Activated CD8-positive, alpha-beta memory T cell treated with anti-CD3 and anti-CD28 coated beads for 1 hour (primary cell): ENCODE measurements at places on chromosomes 3 and 15.
A peak's percentile ranks its signal among the peaks of the same experiment; 100 is the strongest.

DNA sequence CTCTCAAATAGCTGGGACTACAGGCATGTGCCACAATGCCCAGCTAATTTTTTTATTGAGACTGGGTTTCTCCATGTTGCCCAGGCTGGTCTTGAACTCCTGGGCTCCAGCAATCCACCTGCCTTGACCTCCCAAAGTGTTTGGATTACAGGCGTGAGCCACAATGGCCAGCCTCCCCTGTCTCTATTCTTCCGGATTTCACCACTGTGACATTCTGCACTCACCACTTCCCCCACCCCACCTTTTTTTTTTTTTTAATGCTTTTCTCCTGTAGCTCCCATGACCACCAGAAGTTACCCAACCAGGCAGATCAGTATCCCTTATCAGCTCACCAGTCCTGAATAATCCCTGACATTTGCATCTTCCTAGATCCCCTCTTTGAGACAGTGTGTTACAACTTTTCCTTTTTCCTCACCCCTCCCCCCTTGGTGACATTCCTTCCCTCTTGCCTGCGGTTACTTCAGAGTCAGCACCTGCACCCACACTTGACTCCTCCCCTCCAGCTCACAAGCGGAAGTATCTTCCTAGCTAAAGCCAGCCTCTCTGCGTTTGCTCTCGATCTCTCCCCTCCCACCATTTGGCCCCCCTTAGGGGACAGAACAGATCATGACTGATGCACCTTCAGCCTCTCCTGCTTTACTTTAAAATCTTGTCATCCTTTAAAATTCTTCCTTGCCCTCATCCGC is 13.5 kb upstream of the ZNF592 start:
- DNase-seq: peak; percentile 41

DNA sequence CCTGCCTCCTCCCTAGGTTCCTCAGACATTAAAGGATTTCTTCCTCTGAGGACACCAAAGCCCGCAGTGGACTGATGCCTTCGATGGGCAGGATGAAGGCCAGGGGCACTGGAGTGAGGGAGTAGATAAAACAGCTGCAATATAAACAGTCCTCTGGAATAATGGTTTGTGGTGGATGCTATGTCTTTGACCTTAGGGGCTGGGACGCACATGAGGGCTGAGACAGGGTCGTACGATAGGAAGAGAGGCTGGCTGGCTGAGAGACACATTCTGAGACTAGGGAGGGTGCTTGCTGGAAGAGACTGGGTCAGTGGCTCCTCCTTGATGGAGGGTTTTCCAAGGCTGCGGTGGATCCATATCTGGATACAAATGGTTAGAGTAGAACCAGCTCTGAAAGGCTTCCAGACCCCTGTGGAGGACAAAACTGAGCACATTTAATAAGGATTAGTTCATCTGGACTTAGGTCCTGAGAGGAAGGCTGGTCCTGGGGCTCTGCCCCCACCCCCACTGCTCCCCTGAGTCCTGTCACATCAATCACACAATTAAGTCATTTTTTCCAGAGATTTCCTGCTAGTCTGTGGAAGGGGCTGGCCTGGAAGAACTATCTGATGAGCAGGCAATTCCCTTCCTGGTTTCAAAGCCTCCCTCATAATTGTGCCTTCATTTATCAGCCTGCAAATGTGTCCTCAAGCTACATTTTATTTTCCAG is 15.8 kb downstream of the TBC1D21 start:
- no peak for DNase-seq

GRCh38 chr15:94229591-94230369 is 1.6 kb upstream of the MCTP2 start:
- DNase-seq: no peak

GRCh38 chr15:91196768-91197167 is 96.7 kb downstream of the SV2B start:
- no peak for DNase-seq

DNA sequence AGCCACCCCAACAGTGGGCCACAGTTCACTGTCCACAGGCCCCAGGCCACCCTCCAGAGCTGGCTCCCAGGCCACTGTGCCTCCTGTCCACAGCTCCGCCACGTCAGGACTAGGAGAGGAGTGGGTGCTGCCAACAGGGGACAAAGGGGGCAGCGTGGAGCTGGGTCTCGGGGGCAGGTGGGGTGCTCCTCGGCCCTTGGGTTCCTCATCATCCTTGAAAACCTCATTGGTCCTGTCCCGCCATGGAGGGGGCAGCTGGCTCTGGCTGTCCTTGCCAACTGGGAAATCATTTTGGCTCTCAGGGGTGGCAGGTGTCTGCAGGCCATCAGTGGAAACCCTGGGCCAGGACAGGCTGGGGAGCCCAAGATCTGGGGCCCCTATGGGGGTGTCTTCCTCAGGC is 45.2 kb downstream of the ADAMTS7 start:
- no peak for DNase-seq

DNA sequence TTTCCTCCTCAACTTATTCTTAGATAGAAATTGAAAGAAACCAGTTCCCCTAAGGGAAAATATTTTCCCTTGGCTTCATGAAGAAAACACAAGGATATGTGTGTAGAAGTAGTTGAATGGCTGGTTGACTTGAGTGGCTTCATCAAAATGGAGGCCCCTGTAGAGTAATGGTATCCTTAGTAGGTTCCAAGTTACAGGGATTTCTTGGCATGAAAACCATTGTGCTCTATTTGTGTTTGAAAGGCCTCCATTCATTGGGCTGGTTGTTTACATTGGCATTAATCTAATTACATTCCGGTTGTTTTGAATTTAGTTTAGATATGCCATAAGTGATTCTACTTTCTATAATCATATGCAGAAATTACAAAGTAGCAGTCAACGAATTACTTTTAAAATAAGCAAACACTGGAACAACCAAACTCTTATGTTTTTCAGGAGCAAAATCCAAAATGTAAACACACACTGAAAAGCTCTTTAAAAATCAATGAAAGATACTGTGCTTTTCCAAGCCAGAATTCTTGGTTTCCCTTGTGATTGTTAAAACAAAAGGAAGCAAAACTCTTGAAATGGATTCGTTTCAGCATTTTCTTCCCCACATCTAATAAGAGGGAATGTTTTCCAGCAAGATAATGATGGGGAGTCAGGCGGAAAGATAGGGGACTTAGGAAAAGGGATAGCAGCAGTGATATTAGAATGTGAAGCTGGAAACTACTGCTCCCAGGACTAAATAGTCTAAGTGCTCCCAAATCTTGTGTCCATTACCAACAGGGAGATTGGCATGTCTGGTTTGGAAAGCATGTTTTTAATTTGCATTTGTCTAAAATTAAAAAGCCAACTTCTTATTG is 77.0 kb downstream of the EPHA3 start:
- DNase-seq: no peak

- DNase-seq: no peak
These were observed 17.5 kb downstream of the USP13 start for GRCh38 chr3:179670311-179670710.

GRCh38 chr15:67708500-67708899 is 116.8 kb upstream of the SKOR1 start:
- no peak for DNase-seq

DNA sequence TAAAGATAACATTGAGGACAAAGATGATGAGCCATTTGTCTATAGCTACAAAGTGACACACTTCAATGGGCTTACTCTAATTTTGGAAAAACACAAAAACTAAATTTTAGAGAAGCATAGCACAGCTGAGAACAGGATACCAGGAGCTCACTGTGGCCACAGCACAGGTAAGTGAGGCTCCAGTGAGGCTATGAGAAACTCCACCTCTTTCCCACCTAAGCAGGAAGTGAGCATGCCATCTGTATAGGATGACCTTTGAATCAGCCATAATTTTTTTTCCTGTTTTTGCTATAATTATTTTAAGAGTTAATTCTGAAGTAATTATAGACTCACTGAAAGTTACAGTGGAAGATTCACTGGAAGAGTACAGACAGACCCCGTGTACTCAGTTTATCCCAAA is 82.1 kb upstream of the DCLK3 start:
- no peak for DNase-seq

DNA sequence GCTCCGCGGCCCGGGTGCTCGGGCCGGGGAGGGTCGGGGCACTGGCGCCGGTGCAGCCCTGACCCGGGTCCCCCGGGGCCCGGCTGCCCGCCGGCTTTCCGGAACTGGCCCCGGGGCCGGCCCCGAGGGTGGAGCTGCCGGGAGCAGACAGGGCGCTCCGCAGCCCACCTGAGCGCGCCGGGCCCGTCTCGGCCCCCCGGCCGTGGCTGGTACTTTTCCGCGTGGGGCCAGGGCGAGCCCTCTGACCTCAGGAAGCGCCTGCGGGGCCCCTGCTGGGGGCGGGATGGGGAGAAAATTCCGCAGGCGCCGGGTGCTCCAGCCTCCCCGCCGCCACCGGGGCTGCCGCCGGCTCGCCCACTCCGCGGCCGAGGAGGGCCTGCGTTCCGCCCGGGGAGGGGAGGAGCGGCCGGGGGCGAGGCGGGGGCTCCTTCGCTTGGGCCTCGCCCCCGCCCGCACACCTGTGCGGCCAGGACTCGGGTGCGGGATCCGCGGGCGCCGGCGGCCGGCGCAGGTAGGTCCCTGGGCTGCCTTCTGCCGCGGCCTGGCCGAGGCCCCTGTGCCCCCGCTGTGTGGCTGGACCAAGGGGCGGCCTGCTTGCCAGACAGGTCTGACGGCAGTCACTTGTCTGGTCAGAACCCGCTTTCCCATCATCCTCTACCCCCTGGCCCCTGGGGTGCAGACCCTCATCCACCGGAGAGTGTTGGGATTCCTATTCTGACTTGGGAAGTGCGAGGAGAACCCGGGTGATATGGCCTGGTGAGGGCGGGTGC is 3.5 kb downstream of the FURIN start:
- DNase-seq: no peak

DNA sequence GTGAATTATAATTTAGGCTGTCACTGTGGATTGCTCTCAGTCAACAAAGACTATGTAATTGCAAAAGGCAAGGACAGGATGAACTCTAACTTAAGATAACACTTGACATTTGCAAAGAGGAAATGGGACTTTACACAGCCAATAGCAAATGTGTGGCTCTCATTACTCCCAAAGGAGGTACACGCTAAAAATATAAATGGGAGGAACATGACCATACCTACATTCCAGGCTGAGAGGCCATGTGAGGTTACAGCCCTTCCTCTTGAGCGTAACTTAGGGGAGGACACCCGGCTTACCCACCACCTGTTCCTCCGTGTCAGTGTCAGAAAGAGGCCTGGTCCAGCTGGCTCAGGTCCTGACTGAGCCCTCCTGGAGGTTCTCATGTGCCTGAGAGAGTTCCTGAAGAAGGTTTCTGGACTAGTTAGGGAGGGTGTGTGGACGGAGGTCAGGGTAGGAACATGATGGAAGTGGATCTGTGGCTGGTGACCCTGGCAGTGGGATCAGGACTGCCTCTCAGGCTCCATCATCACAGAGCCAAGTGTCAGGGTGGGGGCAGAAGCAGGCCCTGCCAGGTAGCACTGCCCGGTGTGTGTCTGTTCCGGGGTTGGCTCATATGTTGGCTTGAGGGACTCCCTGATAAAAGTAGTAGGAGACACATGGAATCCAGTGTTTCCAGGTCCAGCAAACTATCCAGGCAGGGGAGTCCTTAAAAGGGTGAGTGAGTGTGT is 7.9 kb downstream of the POPDC2 start:
- DNase-seq: no peak

- no peak for DNase-seq
These were observed 448.5 kb downstream of the NAALADL2 start for GRCh38 chr3:175307642-175308041.

DNA sequence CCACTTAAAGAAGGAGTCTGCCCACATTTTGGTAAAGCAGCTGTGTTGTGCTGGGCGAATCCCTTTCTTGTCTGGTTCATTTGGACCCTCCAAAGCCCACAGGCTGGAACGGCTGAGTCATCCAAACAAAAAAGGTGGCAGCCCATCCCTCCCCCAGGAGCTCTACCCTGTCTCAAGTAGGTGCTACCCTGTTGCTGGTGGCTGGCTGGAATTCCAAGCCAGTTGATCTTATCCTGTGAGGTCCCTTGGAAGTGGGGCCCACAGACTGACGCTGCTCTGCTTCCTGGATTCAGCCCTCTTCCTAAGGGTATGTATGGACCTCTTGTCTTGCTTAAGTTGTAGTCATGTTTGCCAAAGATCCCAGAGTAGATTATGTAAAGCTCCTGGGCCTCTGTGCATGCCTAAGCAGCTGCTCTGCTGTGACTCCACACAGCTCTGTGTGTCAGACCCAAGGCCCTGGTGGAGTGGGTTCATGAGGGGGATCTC is 44.5 kb downstream of the CCR1 start:
- no peak for DNase-seq

- no peak for DNase-seq
These were observed 110.8 kb upstream of the ICE2 start for GRCh38 chr15:60589728-60590127.

DNA sequence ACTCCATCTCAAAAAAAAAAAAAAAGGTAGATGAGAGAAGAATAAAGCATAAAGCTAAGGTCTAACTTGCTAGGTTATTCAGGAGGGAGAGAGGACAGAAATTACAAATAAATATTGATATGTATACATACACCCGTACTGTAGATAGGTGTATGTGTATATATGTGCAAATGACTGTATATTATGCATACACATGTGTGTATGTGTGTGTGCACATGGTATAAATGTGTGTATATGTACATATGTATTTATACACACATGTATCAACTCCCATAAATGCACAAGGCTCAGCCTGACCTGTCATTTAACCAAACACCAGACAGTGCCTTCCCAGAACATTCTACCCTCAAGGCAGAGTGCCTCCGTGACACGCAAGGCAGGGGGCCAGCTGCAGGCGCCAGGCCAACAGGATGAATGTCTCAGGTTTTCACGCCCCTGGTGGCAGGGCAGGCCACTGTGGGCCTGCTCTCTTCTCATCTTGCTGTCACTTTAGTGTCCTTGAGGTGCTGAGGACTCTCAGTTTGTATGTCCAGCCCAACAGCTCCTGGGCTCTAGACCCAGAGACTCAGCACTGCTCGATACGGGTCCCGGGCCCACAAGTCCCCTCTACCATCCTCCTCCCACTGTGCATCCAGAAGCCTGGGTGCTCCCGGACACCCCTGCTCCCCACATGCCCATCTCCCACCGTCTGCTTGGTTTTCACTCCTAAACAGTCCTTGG is 40.4 kb downstream of the TM2D3 start:
- DNase-seq: no peak
